ENCODE measurements at places on chromosomes 11 and 22. TPM values are rescaled to one million over a fixed set of nuclear protein-coding genes. Genes with fewer than 3 reads are reported as not detected.

DNA sequence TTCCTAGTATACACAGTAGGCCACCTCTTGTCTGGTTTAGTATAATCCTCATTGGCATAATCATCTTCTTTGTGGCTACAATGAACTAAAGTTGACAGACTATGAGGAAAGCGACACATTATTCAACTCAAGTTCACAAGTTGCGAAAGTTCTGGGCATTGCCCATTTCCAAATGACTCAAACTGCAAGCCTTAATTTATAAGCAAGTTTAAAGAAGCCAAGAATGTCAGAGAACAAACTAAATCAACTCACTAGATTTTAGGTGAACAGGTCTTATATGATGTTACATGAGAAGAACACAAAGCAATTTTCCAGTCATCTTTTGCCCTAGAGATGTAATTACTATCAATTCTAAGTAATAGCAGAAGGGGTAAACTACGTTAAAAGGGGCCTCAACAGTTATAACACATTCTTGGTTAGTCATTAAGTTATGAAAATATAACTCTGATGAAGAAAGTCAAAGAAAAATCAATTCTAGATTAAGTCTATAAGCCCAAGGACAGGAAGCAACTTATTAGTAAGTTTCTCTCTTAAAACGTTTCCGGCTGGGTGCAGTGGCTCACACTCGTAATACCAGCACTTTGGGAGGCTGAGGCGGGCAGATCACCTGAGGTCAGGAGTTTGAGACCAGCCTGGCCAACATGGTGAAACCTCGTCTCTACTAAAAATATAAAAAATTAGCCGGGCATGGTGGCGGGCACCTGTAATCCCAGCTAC is 21.5 kb downstream of the PICALM start:
- no peak for DNase-seq

DNA sequence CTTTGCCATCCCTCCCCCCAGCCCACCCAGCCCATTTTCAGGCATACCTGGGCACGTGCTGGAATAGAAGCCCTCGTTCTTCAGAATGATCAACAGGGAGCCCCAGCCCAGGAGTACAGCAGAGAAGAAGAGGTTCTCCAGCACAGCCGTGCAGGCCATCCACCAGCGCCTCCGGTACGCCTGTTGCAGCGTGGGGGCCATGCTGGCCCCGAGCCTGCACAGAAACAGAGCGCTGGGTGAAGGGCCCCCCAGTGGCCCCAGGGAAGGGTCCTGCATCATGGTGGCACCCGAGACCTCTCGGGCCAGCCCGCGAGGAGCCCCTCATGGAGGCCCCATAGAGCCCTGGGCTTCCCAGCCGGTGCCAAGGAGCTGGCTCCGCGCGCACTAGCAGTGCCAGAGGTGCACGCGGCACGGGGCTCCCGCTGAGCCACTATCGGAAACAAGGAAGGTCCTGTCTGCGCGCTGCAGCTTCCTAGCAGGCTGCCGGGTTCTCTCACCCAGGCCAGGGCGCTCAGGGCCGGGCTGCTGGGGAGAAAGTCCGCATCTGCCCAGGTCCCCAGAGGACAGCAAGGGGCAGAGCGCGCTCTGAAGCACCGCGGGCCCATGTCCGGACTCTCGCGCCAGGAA is 1.5 kb downstream of the SLC43A1 start:
- no peak for DNase-seq

Gene BANF1
- 22.2 TPM for total RNA-seq

Gene SAA4
- total RNA-seq, result not detected

DNA sequence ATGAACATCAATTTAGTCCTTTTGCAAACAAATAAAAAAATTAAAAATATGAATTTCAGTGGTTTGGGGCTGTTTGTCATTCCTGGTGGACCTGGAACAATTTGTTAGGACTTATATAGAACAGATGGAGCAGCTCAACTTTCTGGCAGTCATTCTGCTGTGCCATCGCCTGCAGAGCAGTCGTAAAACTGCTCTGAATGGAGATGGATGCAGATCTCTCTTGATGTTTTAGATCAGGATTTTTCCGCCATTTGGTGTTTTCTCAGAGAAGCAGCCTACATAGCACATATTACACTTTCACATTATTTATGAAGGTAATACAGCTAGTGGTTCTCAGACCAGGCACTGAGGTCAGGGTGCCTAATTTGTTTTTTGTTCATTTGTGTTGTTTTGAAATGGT is 31.8 kb upstream of the HSPA8 start:
- no peak for DNase-seq

Gene SOX6
- 0.27 TPM for total RNA-seq

DNA sequence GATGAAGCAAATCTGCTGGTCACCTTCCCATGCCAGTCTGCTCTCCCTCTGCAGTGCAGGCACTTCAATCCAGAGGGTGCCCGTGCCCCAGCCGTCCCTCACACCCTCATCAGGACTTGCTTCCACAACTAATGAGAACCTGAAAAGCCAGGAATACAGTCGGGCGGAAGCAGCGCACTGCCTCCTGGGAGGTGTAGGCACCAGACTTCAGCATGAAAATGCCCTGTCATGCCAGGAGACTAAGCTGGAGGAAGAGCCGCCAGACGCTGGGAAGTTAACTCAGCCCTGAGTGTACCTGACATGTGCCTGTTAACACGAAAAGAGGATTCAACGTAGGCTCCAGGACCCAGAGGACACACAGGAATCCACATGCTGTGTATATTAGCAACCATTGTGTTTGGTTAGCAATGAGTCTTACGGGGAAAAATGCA is 40.1 kb upstream of the FLI1 start:
- DNase-seq, result no peak

GRCh38 chr11:44585421-44585820 is 20.0 kb downstream of the CD82 start:
- DNase-seq, result no peak

Gene CCDC188
- total RNA-seq, result not detected

GRCh38 chr22:32531228-32531627 is 56.6 kb downstream of the FBXO7 start:
- no peak for DNase-seq

DNA sequence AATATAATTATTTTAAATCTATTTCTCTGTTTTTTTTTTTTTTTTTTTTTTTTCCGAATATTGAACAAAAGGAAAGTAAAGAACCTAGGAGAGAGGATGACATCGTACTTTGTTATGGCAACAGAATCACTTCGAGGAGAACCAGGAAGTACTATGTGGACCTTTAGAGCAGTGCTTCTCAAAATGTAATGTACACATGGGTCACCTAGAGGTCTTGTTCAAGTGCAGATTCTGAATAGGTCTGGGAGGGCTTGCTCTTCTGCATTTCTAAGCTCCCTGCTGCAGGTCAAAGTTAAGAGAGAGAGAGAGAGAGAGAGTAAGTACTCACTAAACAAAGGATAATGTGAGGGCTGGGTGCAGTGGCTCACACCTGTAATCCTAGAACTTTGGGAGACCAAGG is 419.5 kb upstream of the TENM4 start:
- DNase-seq, result no peak

DNA sequence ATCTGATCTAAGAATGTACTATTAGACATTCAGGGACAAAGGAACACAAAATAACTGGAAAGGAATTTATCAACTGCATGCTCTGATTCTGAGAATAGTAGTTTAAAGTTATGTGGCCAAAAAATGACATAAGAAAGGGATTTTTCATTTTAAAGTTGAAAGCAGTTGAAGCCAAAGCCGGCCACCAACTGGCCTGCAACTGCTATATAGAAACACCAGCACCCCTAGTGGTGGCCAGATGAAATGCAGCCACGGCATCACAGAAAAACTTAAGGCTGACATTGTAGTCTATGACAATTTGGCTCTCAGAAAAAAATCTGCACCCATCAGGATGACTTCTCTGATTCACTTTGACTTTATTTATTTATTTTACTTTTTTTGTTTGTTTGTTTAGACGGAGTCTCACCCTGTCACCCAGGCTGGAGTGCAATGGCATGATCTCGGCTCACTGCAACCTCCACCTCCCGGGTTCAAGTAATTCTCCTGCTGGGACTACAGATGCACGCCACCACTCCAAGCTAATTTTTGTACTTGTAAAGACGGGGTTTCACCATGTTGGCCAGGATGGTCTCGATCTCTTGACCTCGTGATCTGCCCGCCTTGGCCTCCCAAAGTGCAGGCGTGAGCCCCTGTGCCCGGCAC is 59.2 kb downstream of the SLC35F2 start:
- DNase-seq, result peak; percentile 34

- DNase-seq, result no peak
Observed at GRCh38 chr22:49048591-49048990, 779.1 kb downstream of the BRD1 start.

GRCh38 chr11:124612045-124612444 is 817 bp downstream of the PANX3 start:
- DNase-seq, result no peak

DNA sequence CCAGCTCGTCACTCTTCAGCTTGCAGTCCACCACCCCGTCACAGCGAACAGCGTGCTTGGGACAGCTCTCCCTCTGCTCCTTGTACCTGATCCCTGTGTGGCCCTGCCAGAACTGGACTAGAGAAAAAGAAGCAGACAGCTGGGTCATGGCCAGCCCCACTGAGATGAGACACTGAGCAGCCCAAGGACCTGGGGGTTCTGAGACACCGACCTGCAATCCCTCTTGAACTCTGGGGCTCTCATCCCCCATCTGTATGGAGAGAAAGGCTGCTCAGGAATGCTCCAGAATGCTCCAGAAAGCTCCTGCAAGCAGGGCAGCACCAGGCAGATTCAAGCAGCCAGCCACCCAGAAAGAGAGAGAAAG is 14.8 kb downstream of the TMPRSS13 start:
- DNase-seq, result no peak

DNA sequence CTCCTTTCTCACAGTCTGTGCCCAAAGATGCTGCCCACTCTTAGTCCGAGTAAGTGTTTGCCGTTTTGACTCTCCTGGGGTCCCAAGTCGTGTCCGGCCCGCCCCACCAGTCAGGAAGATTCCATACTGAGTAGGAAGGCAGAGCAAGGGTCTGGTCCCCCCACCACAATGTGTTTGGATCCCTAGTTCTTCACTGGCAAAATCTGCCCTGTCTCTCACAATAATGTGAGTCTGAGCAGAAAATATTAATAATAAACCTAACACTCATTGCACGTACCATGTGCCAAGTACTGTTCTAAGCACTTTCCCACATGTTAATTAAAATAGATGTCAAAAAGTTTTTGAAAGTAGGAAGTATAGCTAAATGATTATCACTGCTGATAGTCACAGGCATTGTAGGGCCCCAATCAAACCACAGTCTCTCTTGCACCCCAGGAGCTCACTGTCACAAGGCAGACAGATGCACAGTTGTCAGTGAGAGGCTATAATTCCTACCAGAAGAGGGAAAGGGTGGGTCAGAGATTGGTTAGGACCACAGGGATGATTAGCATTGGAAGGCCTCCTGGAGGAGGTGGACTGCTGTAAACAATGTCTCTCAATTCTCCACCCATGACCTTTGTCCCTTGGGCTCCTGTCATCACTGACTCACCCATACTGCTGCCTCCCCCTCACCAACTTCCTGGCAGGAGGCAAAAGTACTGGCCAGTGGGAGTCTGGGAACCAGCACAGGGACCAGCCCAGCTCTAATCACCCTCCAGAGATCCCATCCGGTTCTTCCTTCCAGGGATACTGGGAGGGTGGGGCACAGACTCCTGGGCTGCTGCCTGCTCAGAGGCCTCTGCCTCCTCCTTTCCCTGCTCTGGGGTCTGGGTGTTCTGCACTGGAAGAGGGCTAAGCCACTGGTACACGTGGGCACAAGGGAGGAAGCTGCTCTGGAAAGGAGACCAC is 1.0 kb upstream of the POLD4 start:
- peak; percentile 87 for DNase-seq

GRCh38 chr11:124667601-124668000 is 5.9 kb downstream of the SIAE start:
- no peak for DNase-seq

- no peak for DNase-seq
Observed at GRCh38 chr11:86735451-86736290, 63.3 kb upstream of the ME3 start.

All from thoracic aorta (tissue), 2 donors.